ENCODE measurements at places on chromosomes 2 and 18.

- DNase-seq, result no peak
These were observed 2.1 kb downstream of the PCBP1 start for GRCh38 chr2:70089220-70089982.

- DNase-seq, result no peak
These were observed 17.8 kb downstream of the EML6 start for GRCh38 chr2:54741250-54741649.

DNA sequence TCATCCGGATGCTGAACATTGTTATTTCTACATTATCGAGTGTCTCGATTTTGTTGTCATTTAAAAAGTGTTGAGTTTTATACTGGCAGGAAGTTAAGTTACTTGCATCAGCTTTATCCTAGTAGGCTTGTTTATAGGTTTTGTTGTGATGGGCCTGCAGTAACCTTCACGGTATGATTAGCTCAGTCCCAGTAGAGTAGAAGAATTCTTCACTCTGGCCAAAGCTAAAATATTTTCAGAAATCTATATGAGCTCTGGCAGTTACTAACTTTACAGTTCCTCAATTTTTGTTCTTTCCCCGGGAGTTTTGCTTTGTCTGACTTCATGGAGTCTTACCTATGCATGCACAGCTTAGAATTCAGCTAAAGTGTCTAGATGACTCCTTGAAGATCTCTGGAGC, 294.9 kb downstream of the NAPG start:
- no peak for DNase-seq

- no peak for DNase-seq
These were observed 24.5 kb downstream of the SLC66A2 start for GRCh38 chr18:79926715-79927606.

DNA sequence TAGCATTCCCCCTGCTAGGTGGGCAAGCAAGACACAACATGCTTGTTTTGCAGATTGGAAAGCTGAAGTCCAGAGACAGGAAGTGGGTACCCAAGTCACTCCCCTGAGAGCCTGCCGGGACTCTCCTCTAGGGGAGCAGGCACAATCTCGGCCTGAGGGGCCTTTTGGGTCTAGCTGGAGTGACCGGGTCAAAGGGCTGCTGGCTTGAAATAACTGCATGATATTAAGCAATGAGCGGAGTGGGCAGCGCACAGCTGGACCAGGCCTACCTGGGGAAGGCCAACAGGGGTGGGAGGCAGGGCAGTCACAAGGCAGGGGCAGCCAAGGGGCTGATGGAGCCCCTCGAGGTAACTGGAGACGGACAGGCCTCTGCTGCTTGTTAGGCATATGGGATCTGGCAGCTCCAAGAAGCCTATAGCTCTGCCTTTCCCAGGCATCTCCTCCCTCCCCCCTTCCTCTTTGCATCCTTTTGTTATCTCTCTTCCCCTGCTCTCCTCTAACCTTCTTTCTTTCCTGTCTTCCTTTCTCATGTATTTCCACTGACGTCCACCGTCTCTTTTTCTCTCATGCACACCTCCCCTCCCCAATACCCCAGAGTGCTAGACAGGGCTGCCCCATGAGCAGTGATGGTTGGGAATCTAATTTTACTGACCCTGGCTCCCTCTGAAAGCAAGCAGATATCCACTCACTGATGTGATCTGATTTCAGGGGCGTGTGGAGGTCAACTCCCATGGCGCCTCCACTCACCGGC, 237.5 kb downstream of the LOXHD1 start:
- no peak for DNase-seq

DNA sequence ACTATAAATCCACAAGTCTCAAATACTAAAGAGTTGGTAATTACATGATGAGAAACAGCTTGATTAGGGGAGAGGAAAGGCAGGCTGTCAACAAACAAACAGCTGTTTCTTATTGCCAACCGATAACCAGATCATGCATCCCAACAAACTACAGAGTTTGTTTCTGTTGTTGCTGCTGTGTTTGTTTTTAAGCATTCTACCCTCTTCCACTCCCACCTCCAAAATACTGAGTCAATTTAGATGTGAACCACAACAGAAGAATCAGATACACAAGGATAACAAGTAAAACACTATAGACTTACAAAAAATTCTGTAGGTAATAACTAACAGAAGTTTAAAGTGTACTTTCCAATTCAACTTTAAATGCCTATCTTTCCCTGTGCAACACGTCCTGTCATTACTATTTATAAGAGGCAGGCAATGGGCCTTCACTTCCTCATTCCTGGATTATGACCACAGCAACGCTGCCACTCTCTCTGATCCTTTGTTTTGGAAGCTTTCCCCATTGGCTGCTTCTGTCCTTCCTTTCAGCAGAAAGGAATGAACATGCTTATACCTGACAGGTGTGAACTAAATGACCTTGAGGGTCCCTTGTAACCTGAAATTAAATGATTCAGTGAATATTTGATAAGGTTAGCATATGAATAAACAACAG, 152.0 kb downstream of the SRBD1 start:
- DNase-seq, result peak; percentile 36
